ENCODE measurements at places on chromosomes 1 and 21.

DNA sequence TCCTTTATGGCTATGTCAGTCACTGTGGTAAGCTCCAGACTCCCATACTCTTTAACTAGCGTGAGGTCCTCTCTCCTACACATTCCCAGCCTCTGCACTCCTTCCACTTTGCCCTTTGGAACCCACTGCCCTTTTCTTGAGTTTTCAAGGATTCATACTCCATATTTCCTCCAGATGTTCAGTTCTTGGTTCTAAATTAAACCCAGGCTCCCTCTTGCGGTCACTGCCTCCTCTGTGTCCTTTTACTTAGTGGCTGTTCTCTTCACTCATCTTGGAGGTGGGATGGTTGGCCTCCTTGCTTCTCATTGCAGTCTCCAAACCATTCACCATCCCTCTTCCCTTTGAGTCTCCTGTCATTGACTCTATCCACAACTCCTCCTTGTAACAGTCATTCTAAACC, 208.1 kb downstream of the TGFB2 start:
- DNase-seq, result no peak

- DNase-seq, result no peak
Observed at GRCh38 chr1:18530587-18531502, 50.1 kb downstream of the KLHDC7A start.

- peak; percentile 41 for DNase-seq
Observed at GRCh38 chr21:41460578-41461527, 34.8 kb downstream of the MX1 start.

- DNase-seq, result no peak
Observed at GRCh38 chr1:246708166-246708565, 16.0 kb upstream of the SCCPDH start.

DNA sequence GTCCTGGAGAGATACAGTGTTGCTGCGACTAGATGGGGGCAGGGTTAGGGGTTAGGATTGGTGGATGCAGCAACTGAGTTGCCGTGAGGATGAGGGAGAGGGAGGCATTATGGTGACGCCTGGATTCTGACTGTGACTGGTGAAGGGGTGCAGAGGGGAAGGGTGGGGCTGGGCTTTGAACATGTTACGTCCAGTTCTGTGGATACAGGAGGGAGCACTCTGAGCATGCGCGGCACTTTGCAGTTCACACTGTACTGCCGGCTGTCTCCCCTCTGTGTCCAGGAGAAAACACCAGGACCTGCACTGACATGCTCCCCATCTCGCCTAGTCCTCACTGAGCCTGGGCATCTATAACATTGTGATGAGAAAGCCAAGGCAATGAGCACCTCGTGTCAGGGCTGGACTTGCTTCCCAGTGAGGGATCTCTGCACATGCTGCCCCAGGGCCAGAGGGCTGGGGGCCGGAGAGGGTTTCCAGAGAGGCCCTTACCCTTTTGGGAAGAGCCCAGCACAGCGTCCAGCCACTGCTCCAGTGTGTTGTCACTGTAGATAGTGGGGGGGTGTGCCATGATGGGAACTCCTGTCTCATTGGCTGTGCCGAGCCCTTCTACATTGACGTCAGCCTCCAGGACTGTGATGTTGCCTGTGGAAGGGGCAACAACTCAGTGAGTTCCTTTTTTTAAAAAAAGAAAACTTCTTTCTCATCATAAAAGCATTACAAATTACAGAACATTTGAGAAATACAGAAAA, 7.6 kb downstream of the FAM151A start:
- no peak for DNase-seq

GRCh38 chr1:84272401-84272800, 29.1 kb upstream of the SAMD13 start:
- DNase-seq, result no peak

DNA sequence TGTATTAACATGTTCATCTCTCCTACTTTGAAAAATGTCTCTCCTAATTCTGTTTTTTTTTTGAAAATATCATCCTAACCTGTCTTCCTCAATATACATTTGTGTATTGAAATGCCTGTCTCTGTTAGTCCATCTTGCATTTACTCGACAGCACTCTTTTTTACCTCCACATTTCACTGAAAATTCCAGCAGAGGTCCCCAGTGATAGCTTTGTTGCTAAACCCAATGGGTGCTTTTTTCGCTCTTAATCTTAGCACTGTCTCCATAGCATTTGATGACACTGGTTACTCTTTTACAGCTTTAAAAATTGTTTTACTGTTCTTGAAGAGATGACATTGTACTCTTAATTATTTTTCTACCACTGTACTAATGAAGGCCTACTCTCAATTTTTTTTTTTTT, 10.8 kb downstream of the OSBPL9 start:
- DNase-seq, result no peak

GRCh38 chr21:42025376-42026081, 15.4 kb upstream of the ZBTB21 start:
- DNase-seq, result no peak

- DNase-seq, result peak; percentile 85
Observed at GRCh38 chr1:26287033-26287711, 7.3 kb downstream of the SH3BGRL3 start.

DNA sequence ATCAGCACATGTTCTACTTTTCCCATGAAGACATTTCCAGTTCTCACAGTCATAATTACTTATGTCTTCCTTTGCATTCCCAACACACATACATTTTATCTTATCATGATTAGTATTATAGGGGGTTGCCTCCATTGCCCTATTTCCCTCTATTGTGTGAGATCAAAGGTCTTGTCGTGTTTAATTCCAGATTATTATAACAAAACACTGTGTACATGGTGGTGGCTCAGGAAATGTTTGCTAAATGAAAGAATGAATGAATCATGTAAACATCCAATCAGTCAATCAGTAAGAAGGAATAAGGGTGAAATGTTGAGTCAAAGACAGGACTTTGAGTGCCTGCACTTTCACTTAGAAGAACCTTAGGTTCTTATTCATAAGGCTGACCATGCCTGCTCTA, 376.0 kb downstream of the SMYD3 start:
- no peak for DNase-seq

DNA sequence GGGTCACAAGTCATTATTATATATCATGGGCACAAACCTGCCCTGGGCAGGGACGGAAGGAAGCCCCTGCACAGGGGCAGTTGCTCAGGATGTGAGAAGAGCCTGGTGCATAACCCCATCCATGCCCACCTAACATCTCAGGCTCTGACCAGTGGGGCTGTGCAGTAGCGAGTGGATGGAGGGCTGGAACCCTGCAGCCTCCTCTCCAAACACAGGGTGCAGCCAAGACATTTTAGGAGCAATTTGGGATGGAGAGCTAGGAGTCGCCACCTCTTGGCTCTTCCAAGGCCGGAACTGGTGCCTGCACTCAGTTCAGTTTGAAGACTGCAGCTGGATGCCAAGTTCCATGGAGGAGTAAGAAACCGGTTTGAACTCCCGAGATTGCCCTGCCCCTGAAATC, 2.8 kb downstream of the MX1 start:
- DNase-seq, result no peak

- DNase-seq, result no peak
Observed at GRCh38 chr1:150559656-150560010, 10.4 kb downstream of the ADAMTSL4 start.

DNA sequence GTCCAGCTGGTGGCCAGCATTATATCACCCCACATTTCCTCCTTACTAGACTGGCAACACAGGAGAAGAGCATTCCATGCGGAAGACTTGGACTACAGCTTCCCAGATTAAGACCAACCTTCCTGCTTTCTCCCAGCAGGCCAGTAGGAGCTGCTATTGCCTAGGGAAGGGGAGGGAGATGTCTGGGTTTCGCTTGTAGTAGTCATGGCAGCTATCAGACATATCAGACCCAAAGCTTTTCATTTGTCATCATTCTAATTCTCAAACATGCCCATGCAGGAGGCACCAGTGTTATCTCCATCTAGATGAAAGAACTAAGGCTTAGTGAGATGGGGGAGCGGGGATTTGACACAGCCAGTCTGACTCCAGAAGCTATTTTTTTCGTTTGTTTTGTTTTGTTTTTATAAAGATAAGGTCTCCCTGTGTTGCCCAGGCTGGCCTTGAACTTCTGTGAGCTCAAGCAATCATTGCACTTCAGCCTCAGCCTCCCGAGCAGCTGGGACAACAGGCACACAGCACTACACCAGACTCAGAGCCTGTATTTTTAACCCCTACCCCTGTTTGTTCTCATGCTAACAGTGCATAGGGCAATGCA, 4.5 kb downstream of the PLA2G2A start:
- no peak for DNase-seq

DNA sequence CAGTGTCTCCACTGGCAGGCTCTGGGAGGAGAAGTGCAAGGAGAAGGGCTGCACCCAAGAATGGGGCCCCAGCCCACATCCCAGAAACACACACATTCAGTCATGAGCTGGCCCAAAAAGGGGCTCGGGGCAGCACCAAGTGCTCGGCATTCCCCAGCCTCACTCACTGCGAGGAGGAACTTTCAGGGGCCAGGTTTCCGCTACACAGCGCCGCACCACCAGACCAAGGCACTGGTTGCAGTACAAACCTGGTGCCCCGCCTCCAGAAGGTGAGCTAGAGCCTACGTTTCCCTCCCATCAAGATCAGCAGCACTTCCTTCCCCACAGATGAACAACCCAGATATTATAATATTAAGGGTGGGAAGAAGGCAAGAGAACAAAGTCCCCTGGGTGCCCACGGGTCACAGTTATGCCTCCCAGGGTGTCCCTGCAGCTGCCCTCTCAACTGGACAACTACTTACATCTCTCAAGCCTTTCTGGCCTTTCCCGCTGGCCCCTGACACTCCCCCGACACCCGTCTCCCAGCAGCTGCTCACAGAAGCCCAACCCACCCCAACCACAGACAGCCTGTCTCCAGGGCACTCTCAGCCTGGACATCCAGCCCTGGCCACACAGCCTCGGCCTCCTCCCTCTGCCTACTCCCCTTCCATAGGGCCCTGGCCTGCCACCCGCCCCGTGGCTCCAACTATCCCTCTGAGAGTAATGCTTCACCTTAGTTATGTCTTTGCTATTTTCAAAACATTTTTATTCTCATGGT, 3.8 kb downstream of the PBXIP1 start:
- DNase-seq, result peak; percentile 71

DNA sequence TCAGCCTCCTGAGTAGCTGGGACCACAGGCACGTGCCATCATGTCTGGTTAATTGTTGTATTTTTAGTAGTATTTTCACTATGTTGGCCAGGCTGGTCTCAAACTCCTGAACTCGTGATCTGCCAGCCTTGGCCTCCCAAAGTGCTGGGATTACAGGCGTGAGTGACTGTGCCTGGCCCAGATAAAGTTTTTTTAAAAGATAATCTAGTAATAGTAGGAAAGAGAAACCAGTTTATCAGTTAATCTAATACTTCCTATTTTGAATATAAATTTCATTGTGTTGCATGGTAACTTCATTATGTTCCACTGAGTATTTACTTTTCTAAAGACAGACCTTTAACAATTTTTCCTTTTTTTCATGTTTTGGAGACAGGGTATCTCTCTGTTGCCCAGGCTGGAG, 10.0 kb downstream of the RABGAP1L start:
- DNase-seq, result no peak

GRCh38 chr1:20600156-20600555, 11.3 kb downstream of the CDA start:
- no peak for DNase-seq

DNA sequence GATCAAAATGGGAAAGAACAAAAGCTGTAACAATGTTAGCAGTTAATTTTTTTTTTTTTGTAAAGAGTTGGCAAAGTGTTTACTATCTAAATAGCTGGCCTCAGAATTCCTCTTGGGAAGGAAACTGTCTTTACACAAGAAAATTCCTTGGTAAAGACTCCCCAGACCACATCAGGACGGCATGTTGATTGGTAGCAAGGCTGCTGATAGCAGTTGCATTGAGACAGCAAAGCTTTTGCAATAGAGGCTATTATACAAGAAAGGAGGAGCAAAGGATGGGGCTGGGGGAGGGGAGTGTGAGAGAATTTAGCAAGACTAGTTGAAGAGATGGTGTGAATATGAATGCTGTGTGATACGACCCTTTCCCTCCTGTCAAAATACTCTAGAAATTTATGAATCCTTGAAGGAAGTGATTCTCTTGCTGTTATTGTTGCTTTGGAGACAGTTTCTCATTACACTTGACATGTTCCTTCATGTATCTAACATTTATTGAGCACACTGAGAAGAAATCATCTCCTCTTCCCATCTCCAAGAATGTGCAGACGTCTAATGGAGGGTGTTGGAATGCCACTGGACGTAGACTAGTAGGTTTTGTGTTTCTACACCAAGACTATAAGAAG, 355.6 kb downstream of the SIPA1L2 start:
- no peak for DNase-seq

DNA sequence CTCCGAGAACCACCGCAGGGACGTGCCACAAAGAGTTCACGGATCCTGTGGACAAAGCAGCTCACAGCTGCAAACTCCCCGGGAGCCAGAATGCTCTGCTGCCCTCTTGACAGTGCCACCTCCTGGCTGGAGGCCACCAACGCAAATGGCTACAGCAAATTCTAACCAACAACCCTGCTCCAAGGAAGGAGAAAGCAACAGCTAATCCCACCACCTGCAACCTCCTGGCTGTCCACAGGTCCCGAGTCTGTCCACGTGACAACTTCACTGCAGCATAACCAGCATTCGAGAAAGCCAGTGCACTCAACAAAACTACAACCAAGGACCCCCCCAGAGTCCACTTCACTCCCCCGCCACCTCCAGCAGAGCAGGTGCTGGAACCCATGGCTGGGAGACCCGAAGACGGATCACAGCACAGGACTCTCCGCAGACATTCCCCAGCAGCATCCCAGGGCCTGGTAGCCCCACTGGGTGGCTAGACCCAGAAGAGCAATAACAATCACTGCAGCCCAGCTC, 17.3 kb downstream of the POFUT2 start:
- peak; percentile 12 for DNase-seq

DNA sequence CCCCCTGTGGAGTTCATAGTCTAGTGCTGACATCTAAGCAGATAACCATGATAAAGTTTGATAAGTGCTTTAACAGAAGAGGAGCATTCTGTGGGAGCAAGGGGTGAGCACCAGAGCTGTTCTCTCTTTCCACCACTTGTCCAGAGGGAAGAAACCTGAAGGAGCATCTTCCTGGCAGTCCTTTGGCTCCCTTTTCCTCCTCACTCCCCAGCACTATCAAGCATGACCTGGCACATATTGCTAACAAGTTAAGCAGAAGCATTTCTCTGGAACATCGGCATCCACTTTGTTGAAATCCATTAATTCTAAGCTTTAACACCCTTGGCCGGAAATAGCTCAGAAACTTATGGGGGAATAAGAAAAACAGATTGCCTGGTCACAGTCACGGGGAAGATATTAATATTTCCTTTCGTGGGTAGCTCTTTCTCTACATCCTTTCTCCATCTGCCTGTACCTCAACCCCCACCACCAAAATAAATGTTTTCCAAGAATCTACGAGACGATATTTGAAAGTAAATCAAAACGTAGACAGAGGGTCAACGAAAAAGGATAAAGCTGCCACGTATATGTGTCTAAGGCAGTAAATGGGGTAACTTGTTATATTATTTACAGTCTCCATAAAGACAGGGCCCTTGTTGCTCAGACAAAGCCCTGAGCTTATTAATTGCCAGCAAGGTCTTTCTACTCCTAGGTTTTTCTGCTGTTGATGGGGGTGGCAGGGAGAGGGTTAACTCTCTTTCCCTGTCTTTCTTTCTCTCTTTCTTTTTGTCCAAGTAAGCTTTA, 351.4 kb downstream of the NUF2 start:
- no peak for DNase-seq
